ENCODE measurements at places on chromosomes 12 and 14.
A peak's percentile ranks its signal among the peaks of the same experiment; 100 is the strongest.

DNA sequence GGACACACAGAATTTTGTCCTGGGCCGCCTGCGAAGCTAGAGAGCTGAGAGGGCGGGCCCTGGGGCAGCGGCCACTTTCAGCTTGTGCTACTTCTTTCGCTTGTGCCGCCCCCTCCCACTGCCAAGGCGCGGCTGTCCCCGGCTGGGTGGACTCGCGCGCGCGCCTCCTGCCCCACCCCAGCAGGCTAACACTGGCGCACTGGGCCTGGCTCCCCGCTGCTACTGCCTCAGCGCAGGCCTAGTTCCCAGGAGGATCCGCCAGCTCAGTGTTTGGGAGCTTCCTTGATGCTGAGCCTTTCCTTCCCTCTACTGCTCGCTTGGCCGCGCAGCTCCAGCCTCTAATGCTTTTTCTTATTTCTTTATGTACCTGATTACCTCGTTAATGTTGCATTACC is 27.4 kb upstream of the METAP2 start:
- no peak for DNase-seq

DNA sequence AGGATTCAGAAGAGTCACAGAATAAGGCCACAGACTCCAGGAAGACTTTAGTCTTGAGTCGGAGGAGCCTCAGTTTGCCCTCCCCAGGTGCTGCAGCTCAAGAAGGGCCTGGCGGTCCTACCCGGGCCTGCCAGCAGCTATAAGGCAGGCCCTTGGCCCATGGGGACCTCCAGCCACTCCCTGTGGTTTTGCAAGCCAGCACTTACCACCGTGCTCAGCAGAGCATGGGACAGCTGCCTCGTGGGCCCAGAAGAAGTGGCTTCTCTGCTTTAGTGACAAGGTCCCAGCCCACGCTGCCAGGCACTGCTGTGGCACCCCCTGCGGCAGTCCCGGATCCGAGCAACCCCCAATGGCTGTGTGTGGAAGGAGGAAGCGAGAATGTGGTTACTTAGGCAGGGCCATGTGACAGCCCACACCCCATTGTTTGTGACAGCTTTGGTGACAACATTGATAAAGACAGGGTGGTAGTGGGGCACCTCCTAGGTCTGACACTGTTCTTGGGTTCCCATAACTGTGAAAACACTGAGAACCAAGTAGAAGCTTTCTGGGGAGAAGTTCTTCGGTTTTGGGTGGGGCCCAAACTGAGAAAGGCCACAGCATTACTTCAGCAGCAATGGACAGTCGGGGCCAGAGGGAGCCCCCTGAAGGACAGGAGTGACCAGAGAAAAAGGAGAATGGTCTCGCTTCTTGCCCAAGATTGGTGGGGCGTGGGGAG is at the start of gene SELPLG:
Gene SELPLG, minus strand, starts transcription at position 361 of the 715 bp plus-strand sequence. CDS start 9,587 bp downstream, outside the sequence.
- DNase-seq: no peak

DNA sequence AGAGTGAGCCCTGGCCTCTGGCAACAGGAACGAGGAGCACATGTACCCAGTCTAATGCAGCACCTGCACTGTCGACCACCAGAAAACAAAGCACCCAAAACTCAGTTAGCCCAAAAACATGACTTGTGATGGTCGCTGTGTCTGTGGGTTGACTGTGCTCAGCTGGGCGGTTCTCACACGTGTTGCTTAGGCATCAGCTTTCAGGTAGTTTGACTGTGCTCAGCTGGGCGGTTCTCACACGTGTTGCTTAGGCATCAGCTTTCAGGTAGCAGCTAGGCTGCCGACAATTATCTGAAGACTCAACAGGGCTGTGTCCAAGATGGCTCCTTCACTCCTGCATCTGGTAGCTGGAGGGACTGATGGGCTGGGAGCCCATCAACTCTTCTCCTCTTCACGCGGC is 1.2 kb upstream of the LRCOL1 start:
- DNase-seq: no peak

- DNase-seq: no peak
Observed at GRCh38 chr14:31941487-31941886, 135.6 kb upstream of the ARHGAP5 start.

- no peak for DNase-seq
Observed at GRCh38 chr12:111430433-111431353, 25.0 kb downstream of the SH2B3 start.

- DNase-seq: no peak
Observed at GRCh38 chr12:57148469-57149244, 1.2 kb upstream of the LRP1-AS start.

DNA sequence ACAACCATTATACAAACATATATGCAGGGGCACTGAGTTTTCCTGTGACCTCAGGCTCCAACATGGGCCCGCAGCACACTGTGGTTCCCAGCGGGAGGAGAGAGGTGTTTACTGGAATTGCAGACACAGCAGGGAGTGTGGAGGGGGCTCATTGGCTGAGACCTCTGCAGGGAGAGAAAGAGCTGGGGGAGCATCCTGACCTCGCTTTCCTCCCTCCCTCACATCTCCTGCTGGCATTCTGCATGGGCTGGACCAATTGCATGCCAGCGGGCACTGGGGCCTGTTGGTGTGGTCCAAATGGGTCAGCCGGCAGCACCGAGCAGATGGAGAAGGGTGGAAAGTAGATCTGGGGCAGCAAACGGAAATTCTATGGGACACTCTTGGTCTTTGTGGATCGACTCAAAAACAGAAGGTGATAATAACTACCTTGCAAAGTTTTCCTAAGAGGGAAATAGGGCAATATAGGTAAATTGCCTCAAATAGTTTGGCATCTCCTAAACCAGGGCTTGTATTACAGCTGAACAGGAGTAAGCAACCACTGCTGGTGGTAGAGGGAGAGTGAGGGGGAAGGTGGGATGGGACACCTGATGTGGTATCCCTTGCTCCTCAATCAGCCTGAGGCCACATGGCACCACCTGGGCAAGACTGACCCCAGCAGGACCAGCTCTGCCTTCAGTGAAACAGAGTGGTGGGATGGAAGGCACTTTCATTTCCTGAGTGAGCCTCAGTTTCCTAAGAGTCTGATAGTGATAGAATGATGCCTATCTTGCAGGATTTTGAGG is 86.9 kb downstream of the NTF3 start:
- DNase-seq: no peak

- DNase-seq: no peak
Observed at GRCh38 chr14:102415671-102416070, 52.9 kb downstream of the TECPR2 start.

GRCh38 chr12:6647083-6647604 is at the start of gene ACRBP:
Gene ACRBP, minus strand, starts transcription at chr12:6647432. Its CDS starts 66 bp downstream, at chr12:6647366.
- DNase-seq: peak; percentile 31

DNA sequence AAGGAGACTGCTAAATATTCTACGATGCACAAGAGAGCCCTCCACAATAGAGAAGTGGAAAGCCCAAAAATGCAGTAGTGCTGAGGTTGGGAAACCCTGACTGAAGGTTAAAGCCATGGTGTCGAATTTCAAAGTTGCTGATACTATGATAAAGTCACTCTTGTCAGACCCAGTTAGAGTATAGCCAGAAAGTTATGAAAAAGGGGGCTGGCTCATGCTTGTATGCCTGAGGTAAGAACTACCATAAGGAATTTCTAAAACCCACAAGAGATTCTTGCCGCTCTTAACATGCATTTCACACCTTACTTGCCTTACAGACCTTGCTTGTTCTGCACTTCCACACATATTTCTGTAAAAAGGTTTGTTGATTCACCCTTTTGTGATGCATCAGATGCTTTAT is 184.6 kb downstream of the SLC6A15 start:
- no peak for DNase-seq

GRCh38 chr12:29656762-29657538 is 126.8 kb downstream of the TMTC1 start:
- no peak for DNase-seq

DNA sequence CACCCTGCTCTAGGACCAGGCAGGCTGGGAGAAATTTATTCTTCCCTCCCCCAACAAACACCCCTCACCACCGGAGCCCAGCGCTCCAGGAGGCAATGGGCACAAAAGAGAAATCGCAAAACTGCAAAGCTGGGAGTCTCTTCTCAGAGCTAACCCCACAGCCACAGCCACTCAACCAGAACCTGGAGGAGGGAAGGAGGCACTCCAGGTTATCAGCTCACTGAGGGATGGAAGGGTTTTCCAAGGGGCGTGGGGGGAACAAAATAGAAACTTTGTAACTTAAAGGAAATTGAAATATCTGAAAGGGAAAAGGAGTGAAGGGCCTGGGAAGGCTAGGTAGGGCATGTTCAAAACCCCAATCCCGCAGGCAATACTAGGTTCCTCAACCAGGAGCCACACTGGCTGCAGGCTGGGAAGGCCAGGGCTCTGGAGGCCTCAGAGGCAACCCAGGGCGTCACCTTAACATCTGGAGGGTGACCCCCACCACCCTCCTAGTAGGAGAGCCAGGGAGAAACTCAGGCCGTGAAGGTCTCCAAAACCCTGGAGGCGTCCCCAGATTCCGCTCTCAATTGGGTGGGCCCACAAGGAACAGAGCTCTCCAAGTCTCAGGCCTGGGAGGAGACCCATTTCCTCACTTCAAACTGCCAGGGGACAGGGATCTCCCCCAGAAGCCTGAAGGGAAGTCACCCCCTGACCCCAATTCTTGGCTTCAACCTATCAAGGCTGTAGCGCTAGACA is 3.2 kb downstream of the KDM2B start:
- DNase-seq: no peak

DNA sequence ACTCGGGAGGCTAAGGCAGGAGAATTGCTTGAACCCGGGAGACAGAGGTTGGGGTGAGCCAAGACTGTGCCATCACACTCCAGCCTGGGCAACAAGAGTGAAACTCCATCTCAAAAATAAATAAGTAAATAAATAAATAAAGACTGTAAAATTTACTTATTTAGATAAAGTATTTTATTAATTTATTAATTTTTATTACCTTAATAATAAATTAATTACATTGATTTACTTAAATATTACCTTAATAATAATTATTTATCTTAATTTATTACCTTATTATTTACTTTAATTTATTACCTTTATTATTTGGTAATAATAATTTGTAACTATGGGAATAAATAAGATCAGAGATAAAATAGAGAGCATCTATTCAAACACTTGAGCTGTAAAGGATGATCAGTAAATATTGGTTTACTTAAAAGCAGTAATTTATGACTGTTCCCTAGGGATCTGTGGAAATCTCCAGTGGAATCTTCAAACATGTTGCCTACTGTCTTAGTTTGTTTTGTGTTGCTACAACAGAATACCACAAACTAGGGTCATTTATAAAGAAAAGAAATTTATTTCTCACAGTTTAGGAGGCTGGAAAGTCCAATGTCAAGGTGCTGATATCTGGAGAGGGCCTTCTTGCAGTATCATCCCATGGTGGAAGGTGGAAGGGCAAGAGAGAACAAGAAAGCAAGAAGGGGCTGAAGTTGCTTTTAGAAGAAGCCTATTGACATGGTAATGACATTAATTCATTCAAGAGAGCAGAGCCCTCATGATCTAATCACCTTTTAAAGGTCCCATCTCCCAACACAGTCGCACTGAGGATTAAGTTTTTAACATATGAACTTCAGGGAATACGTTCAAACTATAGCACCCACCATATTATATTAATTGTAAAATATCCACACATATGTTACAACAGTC is 37.1 kb downstream of the SOCS2 start:
- no peak for DNase-seq

GRCh38 chr14:95056476-95056875 is 100.9 kb downstream of the DICER1 start:
- no peak for DNase-seq

DNA sequence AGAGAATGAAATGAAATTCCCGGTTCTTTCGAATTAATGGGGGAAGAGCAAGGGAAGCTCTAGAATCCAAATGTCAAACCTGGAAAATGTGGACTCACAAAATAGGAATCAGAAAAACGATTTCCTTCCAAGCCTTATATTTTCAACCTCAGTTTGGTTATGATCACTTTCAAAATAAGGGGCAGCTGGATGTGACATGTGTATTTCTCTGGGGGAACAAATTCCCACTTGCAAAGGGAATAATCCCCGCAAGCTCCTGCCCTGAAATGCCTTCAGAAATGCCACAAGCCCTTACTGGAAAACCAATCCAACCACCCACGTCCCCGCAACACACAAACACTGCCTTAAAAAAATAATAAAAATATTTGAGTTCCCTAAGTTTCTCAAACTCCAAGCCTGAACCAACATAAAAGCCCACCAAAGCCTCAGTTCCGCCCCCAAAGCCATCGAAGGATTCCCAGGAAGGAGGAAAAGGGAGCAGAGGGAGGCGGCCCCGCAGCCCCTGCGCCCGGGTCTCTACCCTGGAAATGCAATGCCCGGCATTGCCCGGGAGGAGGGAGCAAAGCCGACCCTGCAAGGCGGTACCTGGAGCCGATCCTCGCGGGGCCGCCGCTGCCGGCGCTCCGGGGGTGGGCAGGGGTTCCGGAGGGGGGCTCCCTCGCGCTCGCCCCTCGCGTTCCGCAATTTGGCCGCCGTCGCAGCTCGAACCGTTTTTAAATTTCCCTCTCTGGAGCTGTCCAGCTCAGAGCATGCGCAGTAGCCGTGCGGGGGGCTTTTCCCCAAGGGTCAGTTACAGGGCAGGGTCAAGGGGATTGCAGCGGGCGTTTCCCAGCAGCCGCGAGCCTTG is at the start of gene FOXN4:
Gene FOXN4, minus strand, starts transcription at position 751 of the 847 bp plus-strand sequence. CDS start 963 bp downstream, outside the sequence.
- DNase-seq: no peak

- no peak for DNase-seq
Observed at GRCh38 chr14:21106176-21106497, 5.3 kb downstream of the TMEM253 start.

GRCh38 chr14:103057372-103058163 is at the start of gene CDC42BPB:
Gene CDC42BPB, minus strand, starts transcription at chr14:103057549. Its CDS starts 376 bp downstream, at chr14:103057173.
- DNase-seq: peak; percentile 77

DNA sequence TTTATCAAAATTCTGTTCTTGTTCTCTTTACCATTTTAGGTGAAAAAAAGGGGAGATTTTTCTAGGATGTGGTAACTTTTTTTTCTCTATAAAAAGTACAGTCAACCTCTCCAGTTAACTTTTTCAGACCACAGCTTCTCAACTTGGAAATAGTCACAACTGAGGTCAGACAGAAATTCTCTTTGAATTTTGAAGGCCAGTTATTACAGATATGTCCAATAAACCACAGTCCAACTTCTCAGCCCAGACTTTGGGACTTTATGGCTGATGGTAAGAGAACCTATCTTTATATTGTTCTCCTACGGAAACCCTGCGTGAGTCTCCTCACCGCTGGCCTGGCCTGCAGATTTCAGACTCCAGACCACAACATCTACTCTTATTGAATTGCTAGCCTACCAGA is 176.7 kb downstream of the DACT1 start:
- no peak for DNase-seq

DNA sequence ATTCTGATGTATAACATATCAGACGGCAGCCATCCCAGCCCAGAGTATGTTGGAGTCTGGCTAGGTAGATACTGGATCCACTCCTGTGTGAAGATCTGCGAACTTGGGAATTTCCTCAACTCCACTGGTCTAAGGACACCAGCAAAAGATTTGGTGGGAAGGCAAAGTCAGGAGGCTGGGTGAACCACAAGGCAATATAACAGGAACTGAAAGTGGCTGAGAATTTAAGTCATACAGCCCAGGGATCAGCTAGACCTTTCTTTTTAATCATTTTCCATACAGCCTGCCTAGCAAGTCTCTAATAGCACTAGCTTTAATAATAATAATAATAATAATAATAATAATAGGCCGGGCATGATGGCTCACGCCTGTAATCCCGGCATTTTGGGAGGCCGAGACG is 34.8 kb downstream of the BRAP start:
- no peak for DNase-seq

GRCh38 chr12:51863363-51863932 is 14.9 kb upstream of the FIGNL2 start:
- no peak for DNase-seq

- no peak for DNase-seq
Observed at GRCh38 chr14:23421594-23421993, 13.5 kb upstream of the MYH6 start.

GRCh38 chr12:40107803-40108620 is 2.1 kb upstream of the SLC2A13 start:
- no peak for DNase-seq

- DNase-seq: no peak
Observed at GRCh38 chr14:25464078-25464477, 414.1 kb upstream of the STXBP6 start.
